ENCODE measurements at places on chromosomes 2 and 18.

- DNase-seq, result no peak
Observed at GRCh38 chr2:59993726-59994125, 559.7 kb downstream of the BCL11A start.

DNA sequence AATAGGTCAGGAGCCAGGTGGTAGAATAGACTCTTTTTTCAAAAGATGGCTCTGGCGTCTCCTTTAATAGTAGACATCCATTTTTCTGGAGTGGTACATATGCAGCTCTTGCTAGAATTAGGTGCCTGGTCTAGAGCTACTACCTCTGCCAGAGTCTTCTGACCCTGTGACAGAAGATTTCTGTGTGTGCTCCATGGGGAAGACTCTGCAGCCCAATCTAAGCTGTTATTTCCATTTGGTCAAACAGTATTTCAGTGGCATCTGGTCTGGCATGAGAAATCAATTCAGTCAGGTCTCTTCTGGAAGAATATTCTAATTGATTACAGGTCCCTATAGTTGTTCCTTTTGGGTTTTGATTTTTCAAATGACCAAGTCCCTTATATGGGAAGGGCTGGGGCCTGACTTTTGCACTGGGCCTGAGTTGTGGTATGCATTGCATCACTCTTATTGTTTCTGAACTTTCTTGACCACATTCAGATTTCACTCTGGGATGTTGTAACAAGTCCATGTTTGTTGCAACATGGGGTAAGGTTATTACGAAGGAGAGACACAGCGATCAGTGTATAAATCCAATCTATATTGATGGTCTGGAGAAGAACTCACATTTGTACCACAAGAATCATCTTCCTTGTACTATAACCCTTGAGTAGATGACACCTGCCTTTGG, 12.1 kb downstream of the MXD1 start:
- DNase-seq, result no peak

- no peak for DNase-seq
Observed at GRCh38 chr2:197124639-197125390, 185.8 kb downstream of the ANKRD44 start.

DNA sequence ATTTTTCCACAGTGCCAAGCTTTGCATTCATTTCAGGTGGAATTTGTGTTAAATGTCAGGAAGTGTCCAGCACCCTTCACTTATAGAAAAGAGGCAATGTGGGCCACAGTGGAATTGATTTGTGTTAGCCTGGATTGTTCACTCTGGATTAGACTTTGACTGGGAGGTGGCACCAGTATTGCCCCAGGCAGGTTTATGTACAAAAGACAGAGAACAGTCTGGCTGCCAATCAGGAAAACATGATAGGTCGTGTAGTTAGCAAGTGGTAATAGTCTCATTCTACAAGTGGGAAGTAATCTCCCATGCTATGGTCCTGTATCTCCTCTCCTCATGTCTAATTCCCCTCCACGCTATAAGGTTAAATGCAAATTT, 45.6 kb downstream of the RAB27B start:
- DNase-seq, result no peak

- DNase-seq, result peak; percentile 48
Observed at GRCh38 chr2:27723372-27724144, 48.0 kb upstream of the MRPL33 start.

Data from GM12865 (cell line).